Hematopoietic multipotent progenitor cell treated with erythropoietin and hydrocortisone succinate and interleukin-3 and kit ligand, for 6 days (in vitro differentiated cells): ENCODE measurements at places on chromosomes 11 and 22.
A peak's percentile ranks its signal among the peaks of the same experiment; 100 is the strongest.

DNA sequence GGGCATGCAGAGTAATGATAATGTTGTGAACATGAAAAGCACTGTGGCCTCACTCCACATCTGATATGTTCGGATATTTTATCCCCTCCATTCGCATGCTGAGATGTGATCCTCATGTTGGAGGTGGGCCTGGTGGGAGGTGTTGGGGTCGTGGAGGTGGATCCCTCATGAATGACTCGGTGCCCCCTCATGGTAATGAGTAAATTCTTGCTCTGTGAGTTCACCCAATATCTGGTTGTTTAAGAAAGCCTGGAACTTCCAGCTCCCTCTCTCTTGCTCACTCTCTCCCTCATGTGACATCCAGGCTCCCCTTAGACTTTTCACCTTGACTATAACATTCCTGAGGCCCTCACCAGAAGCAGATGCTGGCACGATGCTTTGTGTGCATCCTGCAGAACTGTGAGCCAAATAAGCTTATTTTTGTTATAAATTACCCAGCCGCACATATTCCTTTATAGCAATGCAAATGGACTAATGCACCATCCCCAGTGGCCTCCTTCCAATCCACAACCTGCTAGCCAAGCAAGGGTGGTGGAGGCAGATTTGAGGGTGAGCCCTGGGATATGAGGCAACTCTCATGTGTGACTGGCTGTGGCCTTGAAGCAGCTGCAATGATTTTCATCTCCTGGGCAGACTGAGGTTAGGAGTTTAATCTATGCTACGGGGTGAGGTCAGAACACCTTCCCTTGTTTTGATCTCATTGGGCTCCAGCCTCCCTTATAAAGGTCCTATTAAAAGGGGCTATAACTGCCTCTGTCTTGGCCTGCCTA, 276.5 kb downstream of the ETS1 start:
- DNase-seq, result no peak

GRCh38 chr11:1433568-1433967, 43.8 kb downstream of the BRSK2 start:
- no peak for DNase-seq

GRCh38 chr22:21931056-21931455, 21.6 kb downstream of the PPM1F start:
- DNase-seq, result no peak

GRCh38 chr22:50469377-50470305, 5.2 kb downstream of the SBF1 start:
- DNase-seq, result peak; percentile 90

DNA sequence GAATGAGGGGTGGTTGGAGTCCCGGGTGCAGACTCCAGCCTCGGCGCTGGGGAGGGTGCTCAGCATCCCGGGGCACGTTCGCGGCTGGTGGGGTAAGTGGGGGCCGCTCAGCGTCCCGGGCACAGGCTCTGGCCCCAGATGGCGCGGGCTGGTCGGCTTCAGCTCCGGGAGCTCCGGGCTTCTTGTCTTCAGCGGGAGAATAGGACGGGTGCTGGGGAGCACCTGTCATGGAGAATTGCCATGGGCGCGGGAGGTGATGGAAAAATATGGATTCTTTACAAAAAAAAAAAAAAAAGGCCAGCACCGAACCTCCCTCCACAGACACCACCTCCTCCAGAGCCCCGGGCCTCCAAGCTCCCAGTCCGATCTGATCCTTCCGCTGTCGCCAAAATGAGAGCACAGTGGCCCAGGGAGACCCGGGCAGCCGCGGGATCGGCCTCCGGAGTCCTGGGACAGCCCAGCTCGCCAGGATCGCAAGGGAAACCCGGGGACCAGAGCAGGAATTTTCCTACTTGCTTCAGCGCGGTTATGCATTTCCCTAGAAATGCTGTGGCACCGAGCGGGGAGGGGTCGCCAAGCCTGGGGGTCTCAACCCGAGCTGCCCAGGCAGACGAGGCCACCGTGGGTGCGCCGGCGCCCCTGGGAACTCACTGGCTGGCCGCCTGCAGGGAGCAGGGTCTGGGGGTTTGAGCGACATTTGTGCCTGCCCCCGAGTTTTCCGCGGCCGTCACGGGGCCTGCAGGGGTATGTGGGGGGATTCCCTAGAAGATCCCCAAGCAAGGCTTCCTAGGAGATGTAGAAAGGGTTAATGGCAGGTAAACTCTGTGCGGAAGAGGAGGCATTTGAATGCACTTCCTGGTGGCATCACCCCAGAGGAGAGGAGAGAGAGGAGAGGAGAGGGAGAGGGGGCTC, 1336.9 kb downstream of the BRD1 start:
- DNase-seq, result no peak
